Cerebellar cortex (tissue), 1 donor: ENCODE measurements at places on chromosomes 4 and X.
A peak's percentile ranks its signal among the peaks of the same experiment; 100 is the strongest.

- no peak for DNase-seq
These were observed 57.2 kb downstream of the FNIP2 start for GRCh38 chr4:158826057-158826456.

- DNase-seq, result peak; percentile 50
These were observed 18.2 kb upstream of the ABLIM2 start for GRCh38 chr4:8176547-8177399.

- DNase-seq, result no peak
These were observed 28.8 kb upstream of the PPP2R2C start for GRCh38 chr4:6501171-6501570.

DNA sequence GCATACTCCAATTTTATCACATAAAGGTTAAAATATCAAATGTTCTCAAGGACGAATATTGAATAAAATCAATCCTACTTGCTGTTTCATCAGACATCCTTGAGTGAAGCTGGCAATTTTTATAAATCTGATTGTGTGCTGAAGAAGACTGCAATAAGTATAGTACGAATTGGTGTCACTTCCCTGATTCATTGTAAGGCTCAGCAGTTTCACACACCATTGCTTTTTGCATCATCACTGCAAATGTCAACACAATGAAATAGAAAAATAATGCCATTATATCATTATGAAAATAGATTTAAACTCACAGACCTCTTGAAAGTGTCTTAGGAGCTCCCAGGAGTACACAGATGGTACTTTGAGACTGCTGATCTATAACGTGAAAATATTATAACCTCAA, 172.5 kb downstream of the ANKRD50 start:
- DNase-seq, result no peak

DNA sequence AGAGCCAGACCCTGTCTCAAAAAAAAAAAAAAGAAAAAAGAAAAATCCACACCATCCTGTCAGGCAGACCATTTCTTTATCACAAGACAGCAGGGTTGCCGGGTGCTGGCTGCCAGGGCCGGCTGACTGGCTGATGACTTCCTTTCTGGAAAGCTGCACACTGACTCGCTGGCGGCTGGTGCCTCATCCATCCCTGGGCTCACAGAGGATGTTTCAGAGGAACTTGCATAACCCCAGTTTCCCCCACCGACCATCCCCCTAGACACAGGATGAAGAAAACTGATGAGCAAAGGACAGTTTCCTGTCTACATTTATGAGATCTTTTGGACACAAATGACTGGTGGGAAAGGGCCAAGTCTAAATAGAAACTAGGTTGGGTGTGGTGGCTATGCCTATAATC, 14.1 kb downstream of the HPSE start:
- DNase-seq, result no peak

DNA sequence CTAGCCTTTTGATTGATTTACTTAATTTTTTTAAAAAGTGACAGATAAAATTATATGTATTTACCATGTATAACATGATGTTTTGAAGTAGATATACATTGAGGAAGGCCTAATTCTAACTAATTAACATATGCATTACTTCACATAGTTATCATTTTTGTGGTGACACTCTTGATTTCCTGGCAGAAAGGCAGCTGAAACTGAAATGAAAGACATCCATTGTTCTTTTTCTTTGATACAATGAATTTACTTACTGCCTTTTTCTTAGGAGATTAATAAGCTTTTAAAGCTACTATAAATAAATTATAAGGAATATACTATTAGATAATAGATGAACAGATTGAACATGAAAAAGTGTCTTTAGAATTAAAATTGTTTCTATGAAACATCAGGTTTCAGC, 26.7 kb downstream of the ANKRD50 start:
- no peak for DNase-seq

- peak; percentile 87 for DNase-seq
These were observed 30.7 kb upstream of the ATP6AP2 start for GRCh38 chrX:40550066-40550465.

DNA sequence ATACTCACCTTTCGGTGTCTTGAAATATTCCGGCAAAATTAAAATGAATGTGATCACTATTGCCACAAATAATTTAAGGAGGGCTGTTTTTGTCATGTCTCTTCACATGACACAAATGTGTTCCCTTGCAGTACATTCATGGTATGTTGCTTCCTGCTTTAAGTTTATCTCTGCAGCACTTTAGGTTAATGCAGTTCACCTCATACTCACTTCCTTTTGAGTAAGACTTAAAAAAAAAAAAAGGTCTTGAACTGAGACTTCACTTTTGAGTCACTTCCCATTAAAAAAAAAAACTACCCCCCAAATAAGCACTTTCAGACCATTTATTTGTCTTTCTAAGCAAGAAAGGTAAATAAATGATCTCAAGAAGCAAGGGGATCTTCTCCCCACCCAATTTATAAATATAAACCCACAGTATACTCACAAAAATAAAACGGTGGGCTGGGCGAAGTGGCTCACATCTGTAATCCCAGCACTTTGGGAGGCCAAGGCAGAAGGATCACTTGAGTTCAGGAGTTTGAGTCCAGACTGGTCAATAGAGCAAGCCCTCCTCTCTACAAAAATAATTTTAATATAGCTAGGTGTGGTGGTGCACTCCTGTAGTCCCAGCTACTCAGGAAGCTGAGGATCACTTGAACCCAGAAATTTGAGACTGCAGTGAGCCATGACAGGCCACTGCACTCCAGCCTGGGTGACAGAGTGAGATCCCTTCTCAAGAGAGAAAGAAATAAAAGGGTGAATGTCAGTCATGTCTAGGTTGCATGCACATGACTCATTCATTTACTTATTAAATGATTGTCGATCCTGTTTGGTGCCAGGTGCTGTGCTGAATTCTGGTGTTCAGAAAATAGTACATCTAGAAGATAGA, at the start of gene TMEM156:
TSS of gene TMEM156 (minus strand) at position 192 of the 868 bp plus-strand sequence. CDS start at position 96, 96 bp downstream.
- DNase-seq, result no peak

DNA sequence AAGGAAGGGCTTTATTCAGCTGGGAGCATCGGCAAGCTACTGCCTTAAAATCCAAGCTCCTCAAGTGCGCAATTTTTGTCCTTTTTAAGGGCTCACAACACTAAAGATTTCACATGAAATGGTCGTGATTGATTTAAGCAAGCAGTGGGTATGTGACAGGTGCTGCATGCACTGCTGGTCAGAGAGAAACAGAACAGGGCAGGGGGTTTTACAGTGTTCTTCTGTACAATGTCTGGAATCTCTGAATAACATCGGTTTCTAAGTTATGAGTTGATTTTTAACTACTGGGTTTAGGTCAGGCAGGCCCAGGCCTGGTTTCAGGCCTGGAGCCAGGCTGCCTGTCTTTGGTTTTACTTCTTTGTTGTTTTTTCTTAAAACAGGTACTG, 6.0 kb downstream of the UGT2B17 start:
- no peak for DNase-seq

- DNase-seq, result no peak
These were observed 87.4 kb downstream of the CCDC160 start for GRCh38 chrX:134324359-134324758.

DNA sequence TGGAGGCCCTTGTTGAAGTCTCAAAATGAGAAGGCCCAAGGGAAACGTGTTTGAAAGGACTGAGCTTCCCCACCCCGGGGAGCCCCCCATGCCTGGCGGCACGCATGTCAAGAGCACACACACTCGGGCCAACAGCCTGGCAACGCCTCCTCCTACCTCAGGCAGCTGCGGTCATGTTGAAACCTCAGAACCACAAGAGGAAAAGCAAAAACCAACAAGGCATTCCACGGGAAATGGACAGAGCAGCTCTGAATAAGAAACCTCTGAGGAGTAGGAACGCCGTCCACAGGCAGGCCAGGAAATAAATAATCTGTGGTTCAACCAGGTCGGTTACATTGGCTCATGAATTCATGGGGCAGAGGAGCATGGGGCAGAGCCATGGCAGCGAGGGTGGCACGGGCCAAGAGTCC, 95.7 kb upstream of the AFAP1 start:
- no peak for DNase-seq

DNA sequence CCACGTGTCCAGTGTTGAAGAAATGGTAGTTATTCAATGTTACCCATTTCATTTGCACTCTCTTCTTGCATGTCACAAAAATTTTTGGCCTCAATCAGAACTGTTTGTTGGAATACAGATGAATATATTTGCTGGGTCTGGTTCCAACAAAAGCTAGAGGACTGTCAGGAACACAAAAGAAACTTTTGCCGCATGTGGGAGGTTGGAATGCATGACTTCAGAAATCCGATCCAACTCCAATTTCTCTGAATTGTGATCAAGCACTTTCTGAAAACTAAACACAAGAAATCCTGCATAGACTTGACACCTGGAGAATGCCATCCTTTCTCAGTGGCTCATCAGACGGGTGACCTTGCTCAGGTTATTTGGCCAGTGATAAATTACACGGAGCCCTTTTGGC, 15.4 kb downstream of the SETD7 start:
- DNase-seq, result no peak

DNA sequence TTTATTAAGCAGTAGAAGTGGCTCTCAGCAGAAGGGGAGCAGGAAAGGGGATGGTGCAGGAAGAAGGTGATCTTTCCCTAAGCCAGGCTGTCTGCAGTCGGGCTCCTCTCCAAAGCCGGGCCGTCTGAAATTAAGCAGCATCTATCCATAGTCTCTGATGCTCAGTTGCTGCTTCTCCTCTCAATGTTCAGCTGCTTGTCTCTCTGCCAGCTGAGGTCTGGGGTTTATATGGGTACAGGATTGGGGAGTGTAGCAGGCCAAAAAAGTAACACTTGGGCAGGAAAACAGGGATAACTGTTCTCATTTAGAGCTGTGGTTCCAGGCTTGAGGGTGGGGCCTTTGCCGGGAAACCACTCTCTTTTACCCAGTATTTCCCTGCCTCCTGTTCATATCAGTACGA, 39.2 kb upstream of the CCKAR start:
- DNase-seq, result no peak
